ENCODE measurements at places on chromosomes 7 and 10. TPM values are rescaled to one million over a fixed set of nuclear protein-coding genes. Genes with fewer than 3 reads are reported as not detected.

OR9A2 gene
- not detected for total RNA-seq

KIAA1217 gene
- 2.5 TPM for total RNA-seq

SEMA3C gene
- 86.4 TPM for total RNA-seq

PRTFDC1 gene
- total RNA-seq, result 17.3 TPM

ZNF488 gene
- total RNA-seq, result 14.5 TPM

UCMA gene
- not detected for total RNA-seq

NPFFR1 gene
- not detected for total RNA-seq

VAX1 gene
- 0.97 TPM for total RNA-seq

FAM25G gene
- 1.1 TPM for total RNA-seq

ANXA8L1 gene
- total RNA-seq, result 114 TPM

CRTAC1 gene
- total RNA-seq, result 1.3 TPM

GDF2 gene
- total RNA-seq, result not detected

H2BK1 gene
- total RNA-seq, result not detected

AKR1C4 gene
- total RNA-seq, result not detected

PTPRN2 gene
- total RNA-seq, result 0.76 TPM

CNTNAP2 gene
- total RNA-seq, result not detected

ALOX5 gene
- 0.83 TPM for total RNA-seq

ARMC3 gene
- total RNA-seq, result 0.74 TPM

SSC4D gene
- total RNA-seq, result 0.73 TPM

HOXA10 gene
- 7.7 TPM for total RNA-seq

OIT3 gene
- total RNA-seq, result not detected

CTBP2 gene
- 99.8 TPM for total RNA-seq

GPR85 gene
- not detected for total RNA-seq

TBX20 gene
- total RNA-seq, result 2.4 TPM

PLCE1 gene
- total RNA-seq, result 6.7 TPM

RARRES2 gene
- not detected for total RNA-seq

AQP1 gene
- total RNA-seq, result 0.67 TPM

MICALL2 gene
- 14.8 TPM for total RNA-seq

TRIL gene
- total RNA-seq, result not detected

FOXI2 gene
- total RNA-seq, result not detected

CYP2C19 gene
- total RNA-seq, result 0.12 TPM

ADAP1 gene
- 3.4 TPM for total RNA-seq

PTPRZ1 gene
- total RNA-seq, result not detected

INMT gene
- total RNA-seq, result not detected

ANKRD1 gene
- total RNA-seq, result 40.5 TPM

CPED1 gene
- total RNA-seq, result not detected

AZGP1 gene
- 0.13 TPM for total RNA-seq

CLDN3 gene
- total RNA-seq, result 3.5 TPM

TFR2 gene
- total RNA-seq, result 2.6 TPM

GHITM gene
- 199 TPM for total RNA-seq

ANKRD30A gene
- 0.39 TPM for total RNA-seq

ERVW-1 gene
- total RNA-seq, result not detected

HMX2 gene
- 0.23 TPM for total RNA-seq

CDNF gene
- 1.1 TPM for total RNA-seq

MAT1A gene
- total RNA-seq, result 0.05 TPM

ARHGEF35 gene
- 0.18 TPM for total RNA-seq

CHST3 gene
- 53.7 TPM for total RNA-seq

FGL2 gene
- total RNA-seq, result not detected

CDK1 gene
- 100 TPM for total RNA-seq

Measured in A549 treated with Mapracorat at 1 μM for 4 hours (cell line).